Fibroblast of skin of right biceps (primary cell): ENCODE measurements at places on chromosomes 3 and 15.

- peak; percentile 20 for DNase-seq
Observed at GRCh38 chr3:2458816-2459215, 360.1 kb downstream of the CNTN4 start.

GRCh38 chr3:195690951-195691350 lies 29.8 kb upstream of the MUC20 start:
- no peak for DNase-seq

DNA sequence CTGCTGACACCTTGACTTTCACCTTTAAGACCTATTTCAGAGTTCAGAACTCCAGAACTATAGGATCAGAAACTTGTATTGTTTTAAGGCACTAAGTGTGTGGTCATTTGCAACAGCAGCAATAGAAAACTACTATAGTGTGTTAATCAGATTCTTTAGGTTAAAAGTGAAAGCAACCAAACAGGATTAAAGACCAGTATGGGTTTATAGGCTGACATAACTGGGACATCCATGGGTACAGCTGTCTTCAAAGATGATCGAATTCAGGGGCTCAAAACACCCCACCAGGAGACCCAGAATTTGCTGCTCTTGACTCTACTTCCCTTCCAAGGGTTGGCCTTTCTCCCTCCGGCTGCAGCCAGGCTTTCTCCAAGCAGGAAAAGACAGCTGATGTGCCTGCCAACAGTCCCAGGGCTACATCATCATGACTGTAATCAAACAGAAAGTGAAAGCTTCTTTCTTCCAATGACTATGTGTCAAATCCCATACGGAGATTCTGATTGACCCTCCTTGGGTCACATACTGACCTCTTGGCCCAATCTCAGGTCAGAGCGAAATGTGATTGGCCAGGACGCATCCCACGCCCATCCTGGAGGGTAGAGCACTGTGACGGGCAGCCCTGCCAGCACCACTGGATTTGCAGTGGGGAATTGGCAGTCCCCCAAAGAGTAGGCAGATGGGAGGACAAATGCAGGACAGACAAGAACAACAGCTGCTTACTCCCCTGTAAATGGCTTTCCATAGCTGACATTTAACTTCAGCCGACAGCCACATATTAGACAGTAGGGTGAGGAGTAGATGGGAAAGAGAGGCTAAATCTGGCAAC lies 51.4 kb upstream of the RNF7 start:
- DNase-seq, result peak; percentile 43

GRCh38 chr3:14235003-14235911 lies 56.6 kb downstream of the LSM3 start:
- DNase-seq, result no peak

GRCh38 chr3:151067158-151067557 lies 18.3 kb upstream of the MED12L start:
- no peak for DNase-seq

GRCh38 chr3:145089337-145089736 lies 1071.6 kb downstream of the PLOD2 start:
- DNase-seq, result no peak

GRCh38 chr3:37064747-37065146 lies 71.4 kb downstream of the MLH1 start:
- peak; percentile 49 for DNase-seq

DNA sequence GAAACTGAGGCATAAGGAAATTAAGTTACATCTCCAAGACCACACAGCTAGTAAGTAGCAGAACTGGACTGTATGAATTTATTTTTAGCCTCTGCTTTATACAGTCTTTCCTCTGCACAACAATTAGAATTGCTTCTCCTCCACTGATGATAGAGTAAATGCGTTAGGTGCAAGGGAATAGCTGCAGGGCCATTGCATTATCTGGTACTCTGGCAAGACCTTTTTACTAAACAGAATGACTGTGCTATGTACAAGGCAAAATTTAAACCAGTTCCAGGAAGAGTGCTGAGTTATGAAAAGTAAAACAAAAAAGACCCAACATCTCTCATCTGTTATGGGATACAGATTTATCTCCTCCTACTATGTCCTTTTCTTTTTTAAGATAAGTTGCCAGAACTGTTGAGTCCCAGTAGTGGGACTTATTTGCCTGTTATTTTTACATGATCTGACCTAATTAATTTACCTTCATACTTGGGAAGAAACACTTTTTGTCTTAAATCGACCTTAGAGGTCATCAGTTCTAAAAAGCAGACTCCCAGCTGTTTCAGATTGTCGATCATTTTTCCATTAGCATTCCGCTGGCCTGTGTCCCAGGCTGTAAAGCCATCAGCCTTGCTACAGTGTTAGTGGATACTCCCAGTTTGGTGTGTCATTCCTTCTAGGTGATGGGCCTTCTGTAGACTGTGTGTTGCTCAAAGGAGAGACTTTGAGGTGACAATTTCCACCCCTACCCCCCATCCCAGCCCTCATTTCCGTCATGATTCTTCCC lies 147.5 kb upstream of the NUDT16 start:
- DNase-seq, result no peak

- DNase-seq, result no peak
Observed at GRCh38 chr3:128515967-128516366, 23.0 kb upstream of the GATA2 start.

DNA sequence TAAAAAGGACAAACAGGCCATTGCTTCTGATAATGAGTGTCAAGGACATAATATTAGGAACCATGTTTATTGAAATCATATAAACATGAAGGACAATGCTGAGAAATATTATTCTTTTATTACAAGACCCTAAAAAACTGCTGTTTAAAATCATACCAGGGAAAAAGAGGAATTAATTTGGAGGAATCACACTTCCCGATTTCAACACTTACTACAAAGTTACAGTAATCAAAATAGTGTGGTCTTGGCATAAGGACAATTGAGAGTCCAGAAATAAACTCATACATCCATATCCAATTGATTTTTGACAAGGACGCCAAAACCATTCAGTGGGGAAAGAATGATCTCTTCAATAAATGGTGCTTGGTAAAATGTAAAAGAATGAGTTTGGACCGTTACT lies 13.0 kb downstream of the CYP1A1 start:
- DNase-seq, result no peak

DNA sequence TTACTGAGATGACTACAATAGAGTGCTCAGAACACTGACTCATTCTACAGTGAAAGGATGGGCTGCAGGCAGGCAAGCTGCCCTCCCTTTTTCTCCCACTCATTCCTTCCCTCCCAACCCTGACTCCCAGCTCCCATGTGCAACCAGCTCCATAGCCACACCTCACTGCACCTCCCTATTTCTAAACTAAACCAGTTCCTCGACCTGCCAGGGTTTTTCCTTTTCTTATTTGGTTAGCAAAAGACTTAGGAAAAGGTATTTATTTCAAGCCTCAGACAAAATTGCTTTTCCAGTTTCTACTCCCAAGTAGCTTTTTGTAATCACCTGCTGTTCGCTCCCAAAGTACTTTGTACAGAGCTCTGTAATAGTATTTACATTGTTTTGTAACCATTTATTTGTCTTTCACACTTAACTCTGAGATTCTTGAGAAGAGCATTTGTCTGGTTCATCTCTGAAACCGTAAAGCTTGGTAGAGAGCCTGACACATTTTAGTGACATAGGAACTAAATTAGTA lies 2.2 kb downstream of the AADAC start:
- DNase-seq, result peak; percentile 68

GRCh38 chr3:63582943-63583500 lies 69.5 kb upstream of the SNTN start:
- DNase-seq, result peak; percentile 5

GRCh38 chr3:99794485-99794884 lies 23.2 kb upstream of the CMSS1 start:
- DNase-seq, result no peak

DNA sequence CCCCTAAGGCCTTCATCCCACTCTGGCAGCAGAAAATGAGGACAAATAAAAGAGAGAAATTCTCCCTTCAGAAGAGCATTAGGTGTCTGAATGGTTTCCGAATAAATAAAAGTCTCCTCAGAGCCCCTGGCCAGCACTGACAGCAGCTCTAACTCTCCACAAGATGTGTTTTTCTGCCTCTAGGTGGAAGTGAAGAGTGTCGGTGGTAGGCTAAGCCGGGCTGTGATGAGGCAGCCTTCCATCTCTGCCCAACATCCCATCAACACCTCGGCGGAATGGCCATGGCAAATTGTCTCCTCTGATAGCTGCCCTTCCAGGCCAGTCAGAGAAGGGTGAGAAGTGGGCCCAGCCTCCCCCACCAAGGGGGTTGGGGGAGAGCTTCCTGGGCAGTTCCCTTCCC lies 6.3 kb upstream of the CACNA2D2 start:
- DNase-seq, result no peak
